ENCODE measurements at places on chromosomes 7 and 10. TPM values are rescaled to one million over a fixed set of nuclear protein-coding genes. Genes with fewer than 3 reads are reported as not detected.

DGKB gene
- 0.19 TPM for total RNA-seq

DNA sequence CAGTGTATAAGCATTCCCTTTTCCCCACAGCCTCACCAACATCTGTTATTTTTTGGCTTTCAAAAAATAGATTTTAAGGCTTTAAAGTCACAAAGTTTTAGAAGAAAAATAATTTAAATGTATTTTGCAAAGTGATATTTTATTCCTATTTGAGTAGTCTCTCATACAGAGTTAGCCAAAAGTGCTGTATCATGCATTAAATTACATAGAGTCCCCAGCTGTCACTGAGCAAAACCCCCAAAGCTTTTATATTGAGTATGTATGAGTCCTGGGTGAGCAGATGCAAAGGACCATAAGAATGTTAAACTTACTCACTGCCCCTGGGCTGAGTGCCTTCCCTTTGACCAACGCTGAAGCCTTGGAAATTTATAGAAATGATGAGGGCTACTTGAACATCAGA lies 70.4 kb upstream of the PTN start:
- H3K4me3 ChIP-seq: no peak overlapping the region
- H3K4me1 ChIP-seq: no peaks in the 10 kb centered on the region
- H3K36me3 ChIP-seq: no peaks in the 10 kb centered on the region
- H3K27ac ChIP-seq: no peak overlapping the region
- no peaks in the 10 kb centered on the region for H3K27me3 ChIP-seq

SPDYE5 gene
- 0.05 TPM for total RNA-seq

- no peaks in the 10 kb centered on the region for H3K36me3 ChIP-seq
- H3K27ac ChIP-seq: no peak overlapping the region
- H3K27me3 ChIP-seq: peaks cover 9% of the 10 kb centered on the region
- H3K4me3 ChIP-seq: no peak overlapping the region
Observed at GRCh38 chr10:127973791-127974311, 66.9 kb downstream of the PTPRE start.

AOAH gene
- total RNA-seq: 23.5 TPM

GRCh38 chr7:155945670-155946325 lies 133.5 kb upstream of the SHH start:
- DNase-seq: no peak
- no peak overlapping the region for H3K27ac ChIP-seq
- no peak overlapping the region for H3K4me3 ChIP-seq
- no peaks in the 10 kb centered on the region for H3K36me3 ChIP-seq
- no peaks in the 10 kb centered on the region for H3K4me1 ChIP-seq

RHBDD2 gene
- 18.3 TPM for total RNA-seq

GRCh38 chr10:32125023-32125422 lies 68.8 kb upstream of the KIF5B start:
- H3K4me3 ChIP-seq: no peak overlapping the region
- no peaks in the 10 kb centered on the region for H3K36me3 ChIP-seq
- DNase-seq: no peak
- H3K4me1 ChIP-seq: no peaks in the 10 kb centered on the region

DNA sequence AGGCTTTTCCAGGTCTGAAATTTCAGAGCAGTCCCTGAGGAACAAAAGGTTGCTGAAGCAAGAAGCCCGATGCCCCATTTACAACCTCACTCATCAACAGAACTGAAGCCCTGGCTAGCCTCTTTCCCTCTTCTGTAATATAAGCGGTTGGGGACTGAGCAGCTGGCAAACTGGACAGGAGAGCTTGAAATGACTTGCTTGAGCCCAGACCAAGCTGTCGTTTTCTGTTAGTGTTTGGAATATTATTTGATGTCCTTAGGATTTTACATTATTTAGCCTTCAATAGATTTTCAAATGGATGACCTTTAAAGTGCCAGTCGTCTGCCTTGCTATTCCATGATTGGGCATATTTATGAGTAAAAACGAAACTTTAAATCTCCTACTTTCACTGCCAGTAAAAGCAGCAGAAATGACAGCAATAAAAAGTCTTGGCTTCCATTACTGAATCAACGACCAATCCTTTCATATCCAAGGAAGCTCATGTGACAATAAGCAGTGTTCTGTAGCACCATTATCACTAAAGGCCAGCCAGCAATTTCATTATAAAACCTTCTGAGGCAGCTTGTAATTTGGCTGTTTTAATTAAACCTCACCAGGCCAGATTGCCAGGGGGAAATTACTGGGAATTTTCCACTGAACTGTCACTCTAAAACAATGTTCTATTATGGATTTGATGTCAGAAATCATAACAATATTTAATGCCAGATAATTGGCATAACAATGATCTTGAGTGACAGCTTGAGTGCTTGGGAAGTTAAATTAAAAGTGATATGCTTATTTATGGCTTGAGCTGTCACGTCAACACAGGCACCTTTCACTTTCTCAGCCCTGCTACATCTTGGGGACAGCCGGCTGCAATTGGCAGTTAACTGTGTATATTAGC lies 85.9 kb downstream of the LSMEM1 start:
- no peak for DNase-seq
- H3K4me3 ChIP-seq: no peak overlapping the region
- no peak overlapping the region for H3K27ac ChIP-seq
- no peaks in the 10 kb centered on the region for H3K27me3 ChIP-seq
- H3K36me3 ChIP-seq: no peaks in the 10 kb centered on the region
- H3K4me1 ChIP-seq: no peaks in the 10 kb centered on the region

GRCh38 chr10:68870061-68870460 lies 31.1 kb upstream of the DDX50 start:
- H3K27ac ChIP-seq: peak overlapping the region; percentile 42
- H3K36me3 ChIP-seq: no peaks in the 10 kb centered on the region
- H3K4me1 ChIP-seq: no peaks in the 10 kb centered on the region
- no peak overlapping the region for H3K4me3 ChIP-seq

GRCh38 chr10:28879875-28880682 lies 202.8 kb downstream of the BAMBI start:
- H3K36me3 ChIP-seq: no peaks in the 10 kb centered on the region
- no peak overlapping the region for H3K27ac ChIP-seq
- no peak for DNase-seq
- H3K4me3 ChIP-seq: no peak overlapping the region
- no peaks in the 10 kb centered on the region for H3K4me1 ChIP-seq
- no peaks in the 10 kb centered on the region for H3K27me3 ChIP-seq

- H3K4me1 ChIP-seq: peaks cover 10% of the 10 kb centered on the region
- no peaks in the 10 kb centered on the region for H3K27me3 ChIP-seq
Observed at GRCh38 chr10:102504179-102504975, 605 bp downstream of the SUFU start.

- peak; percentile 59 for DNase-seq
- peaks cover 23% of the 10 kb centered on the region for H3K4me1 ChIP-seq
- H3K27me3 ChIP-seq: no peaks in the 10 kb centered on the region
- H3K36me3 ChIP-seq: no peaks in the 10 kb centered on the region
Observed at GRCh38 chr10:11089272-11089671, 71.6 kb downstream of the CELF2 start.

RTKN2 gene
- 5.0 TPM for total RNA-seq

DNA sequence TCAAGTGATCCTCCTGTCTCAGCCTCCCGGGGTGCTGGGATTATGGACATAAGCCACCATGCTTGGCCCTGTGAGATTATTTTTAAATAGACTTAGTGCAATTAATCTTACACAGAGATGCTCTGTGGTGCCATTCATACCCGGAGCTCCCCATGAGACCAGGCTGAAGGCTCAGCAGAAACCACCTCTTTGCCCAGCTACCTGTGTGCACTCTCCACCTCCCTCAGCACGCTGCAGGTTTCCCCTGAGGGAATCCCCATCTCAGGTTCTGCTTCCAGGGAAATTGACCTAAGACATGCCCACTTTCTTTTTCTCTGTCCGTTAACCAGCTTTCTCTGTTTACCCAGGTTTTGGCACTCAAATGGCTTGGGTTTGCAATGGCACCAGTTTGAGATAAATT lies 260.5 kb downstream of the SFMBT2 start:
- H3K4me1 ChIP-seq: no peaks in the 10 kb centered on the region
- H3K4me3 ChIP-seq: no peak overlapping the region
- DNase-seq: no peak
- no peaks in the 10 kb centered on the region for H3K27me3 ChIP-seq
- no peak overlapping the region for H3K27ac ChIP-seq
- H3K36me3 ChIP-seq: no peaks in the 10 kb centered on the region

DNA sequence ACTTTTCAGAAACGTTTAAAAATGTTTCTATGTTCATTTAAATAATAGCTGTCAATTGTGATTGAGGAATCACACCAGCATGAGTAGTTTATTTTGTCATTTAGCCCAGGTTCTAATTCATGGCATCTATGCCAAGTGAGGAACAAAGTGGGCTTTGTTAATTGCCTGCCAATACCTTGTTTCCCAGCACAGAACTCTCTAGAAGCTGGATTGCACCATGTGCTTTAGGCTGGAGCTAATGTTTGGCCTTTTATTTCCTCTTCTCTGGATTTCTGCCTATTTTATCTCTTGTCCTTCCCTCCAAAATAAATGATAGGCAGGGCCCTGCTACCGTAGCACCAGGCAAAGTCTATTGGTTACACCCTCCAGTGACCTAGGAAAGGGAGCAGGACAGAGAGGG lies 109.9 kb upstream of the ITGB1 start:
- H3K4me1 ChIP-seq: no peaks in the 10 kb centered on the region
- no peak overlapping the region for H3K4me3 ChIP-seq
- no peak overlapping the region for H3K27ac ChIP-seq
- H3K27me3 ChIP-seq: no peaks in the 10 kb centered on the region
- no peak for DNase-seq

DNA sequence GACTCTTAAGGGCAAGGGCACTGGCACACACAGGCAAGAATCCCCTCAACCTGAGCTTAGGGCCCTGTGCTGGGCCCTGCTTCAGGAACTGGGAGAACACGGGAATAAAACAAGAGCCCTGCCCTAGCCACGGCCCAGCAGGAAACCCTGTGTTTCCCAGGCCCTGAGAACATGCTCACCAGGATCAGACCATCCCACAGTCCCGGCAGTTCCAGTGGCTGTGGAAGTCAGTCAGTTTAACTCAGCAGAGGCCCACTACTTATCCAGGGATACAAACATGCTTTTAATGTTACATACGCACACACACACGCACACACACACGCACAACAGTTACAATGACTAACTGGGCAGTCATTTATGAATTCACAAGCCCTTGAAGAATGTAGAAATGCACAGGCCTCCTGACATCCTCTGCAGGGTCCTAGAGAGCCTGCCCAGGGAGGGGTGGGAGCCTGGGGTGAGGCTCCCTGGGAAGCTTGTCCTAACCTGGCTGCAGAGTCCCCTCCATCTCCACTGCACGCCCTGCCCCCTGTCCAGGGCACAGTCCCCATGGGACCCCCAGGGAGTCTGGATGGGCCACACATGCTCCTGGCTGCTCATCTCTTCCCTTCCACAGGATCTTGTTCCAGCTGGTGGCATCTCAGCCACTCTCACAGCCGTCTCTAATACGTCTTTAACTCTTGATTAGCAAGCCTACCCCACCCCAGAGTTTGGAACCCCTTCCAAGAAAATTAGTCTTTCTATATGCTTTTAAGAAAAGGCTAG lies 97.6 kb downstream of the TCERG1L start:
- H3K36me3 ChIP-seq: no peaks in the 10 kb centered on the region
- no peak overlapping the region for H3K4me3 ChIP-seq
- no peaks in the 10 kb centered on the region for H3K27me3 ChIP-seq

- H3K27ac ChIP-seq: no peak overlapping the region
- no peak for DNase-seq
- H3K4me3 ChIP-seq: no peak overlapping the region
- no peaks in the 10 kb centered on the region for H3K27me3 ChIP-seq
Observed at GRCh38 chr10:9305018-9305655, 1250.6 kb downstream of the GATA3 start.

DNA sequence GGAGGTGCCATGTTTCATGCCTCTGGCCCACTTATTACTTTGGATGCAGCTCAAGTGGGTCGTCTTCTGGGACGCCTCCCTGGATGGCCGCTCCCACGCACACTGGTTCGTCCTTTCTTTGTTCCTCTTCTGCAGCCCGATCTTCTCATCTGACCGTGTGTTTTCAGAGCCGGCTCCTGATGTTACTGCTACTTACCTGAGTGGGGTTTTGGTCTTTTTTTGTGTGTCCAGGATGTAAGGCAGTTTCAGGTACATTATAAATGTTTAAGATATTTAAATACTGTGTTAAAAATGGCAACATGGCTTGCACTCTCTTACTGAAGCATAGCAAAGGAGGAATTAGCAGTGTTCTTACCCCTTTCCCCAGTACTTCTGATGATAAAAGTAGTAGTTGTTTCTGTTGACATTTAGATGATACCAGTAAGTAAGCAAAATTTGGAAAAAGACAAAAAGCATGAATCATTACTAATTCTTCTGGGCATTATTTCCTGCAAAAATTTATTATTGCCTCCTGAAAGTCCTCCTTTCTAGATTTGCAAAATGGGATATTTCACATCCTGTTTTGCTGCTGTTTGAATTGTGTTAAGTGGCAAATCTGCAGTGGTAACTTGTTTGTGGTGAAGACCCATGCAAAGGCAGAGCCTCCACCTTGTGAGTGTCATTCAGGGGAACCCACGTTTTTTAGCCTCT lies 59.4 kb downstream of the SHH start:
- no peaks in the 10 kb centered on the region for H3K27me3 ChIP-seq
- no peak for DNase-seq
- H3K27ac ChIP-seq: peak overlapping the region; percentile 8
- H3K36me3 ChIP-seq: peaks cover 31% of the 10 kb centered on the region

- no peaks in the 10 kb centered on the region for H3K36me3 ChIP-seq
- H3K27ac ChIP-seq: no peak overlapping the region
- no peak for DNase-seq
Observed at GRCh38 chr7:142590077-142590476, 159.2 kb upstream of the PRSS1 start.

ARHGAP22 gene
- 8.5 TPM for total RNA-seq

GRCh38 chr10:7527468-7527867 lies 116.6 kb upstream of the SFMBT2 start:
- peaks cover 5% of the 10 kb centered on the region for H3K4me1 ChIP-seq
- H3K27ac ChIP-seq: no peak overlapping the region
- no peak for DNase-seq
- no peak overlapping the region for H3K4me3 ChIP-seq
- no peaks in the 10 kb centered on the region for H3K27me3 ChIP-seq
- no peaks in the 10 kb centered on the region for H3K36me3 ChIP-seq

DNA sequence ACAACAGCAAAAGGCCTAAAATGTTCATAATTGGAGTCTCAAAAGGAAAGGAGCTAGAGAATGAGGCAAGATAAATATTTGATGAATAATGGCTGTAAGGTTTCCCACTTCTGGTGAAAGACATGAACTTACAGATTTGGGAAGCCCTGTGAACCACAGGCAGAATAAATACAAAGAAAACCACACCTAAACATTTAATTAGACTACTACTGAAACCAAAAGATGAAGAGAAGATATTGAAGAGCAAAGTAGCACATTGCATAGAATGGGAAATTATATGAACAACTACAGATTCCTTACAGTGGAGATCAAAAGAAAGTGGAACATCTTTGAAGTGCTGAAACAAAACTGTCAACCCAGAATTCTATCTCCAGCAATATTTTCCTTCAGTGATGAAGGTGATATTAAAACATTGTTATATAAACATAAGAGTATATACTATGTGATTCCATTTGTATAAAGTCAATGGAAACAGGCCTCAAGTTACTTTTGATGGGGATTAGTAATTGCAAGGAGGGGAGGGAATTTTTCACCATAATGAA lies 191.3 kb upstream of the KAT6B start:
- no peaks in the 10 kb centered on the region for H3K27me3 ChIP-seq
- no peak overlapping the region for H3K4me3 ChIP-seq
- no peak overlapping the region for H3K27ac ChIP-seq
- H3K4me1 ChIP-seq: no peaks in the 10 kb centered on the region
- H3K36me3 ChIP-seq: no peaks in the 10 kb centered on the region
- peak; percentile 2 for DNase-seq

- H3K36me3 ChIP-seq: no peaks in the 10 kb centered on the region
- no peaks in the 10 kb centered on the region for H3K4me1 ChIP-seq
- H3K27me3 ChIP-seq: no peaks in the 10 kb centered on the region
- H3K4me3 ChIP-seq: no peak overlapping the region
- no peak overlapping the region for H3K27ac ChIP-seq
Observed at GRCh38 chr7:85612514-85612913, 425.7 kb upstream of the SEMA3D start.

Measured in thymus (tissue), 14 donors.